Dermis blood vessel endothelial cell (primary cell): ENCODE measurements at places on chromosomes 6 and 20.

- DNase-seq, result peak; percentile 82
These were observed 195.3 kb downstream of the GJA1 start for GRCh38 chr6:121630716-121631115.

- no peak for DNase-seq
These were observed 27.9 kb upstream of the TMEM217 start for GRCh38 chr6:37285861-37286311.

GRCh38 chr6:1403851-1404712 is 14.7 kb downstream of the FOXF2 start:
- no peak for DNase-seq

GRCh38 chr6:148309301-148309700 is 33.3 kb upstream of the SASH1 start:
- DNase-seq, result peak; percentile 53

GRCh38 chr20:5297280-5298004 is 19.3 kb downstream of the PROKR2 start:
- DNase-seq, result no peak

- DNase-seq, result no peak
These were observed 59.1 kb upstream of the TMEM244 start for GRCh38 chr6:129920103-129920798.

DNA sequence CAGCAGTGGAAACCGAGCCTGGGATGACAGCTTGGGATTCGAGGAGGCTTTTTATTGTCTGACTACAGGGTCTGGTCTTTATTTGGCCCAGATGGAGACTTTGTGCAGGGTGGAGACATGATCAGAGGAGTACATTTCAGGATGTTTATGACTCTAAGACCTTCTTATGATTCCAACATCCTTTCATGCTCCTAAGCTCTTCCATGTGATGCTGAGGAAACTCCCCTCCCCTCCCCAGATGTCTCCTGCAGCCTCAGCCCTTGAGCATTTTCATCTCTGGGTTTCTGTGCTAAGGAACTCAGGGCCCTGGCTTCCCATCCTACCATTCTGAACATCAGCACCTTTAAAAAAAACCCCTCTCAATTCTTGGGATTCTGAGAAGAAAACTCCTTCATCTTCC is 186.6 kb downstream of the SOX4 start:
- DNase-seq, result no peak

DNA sequence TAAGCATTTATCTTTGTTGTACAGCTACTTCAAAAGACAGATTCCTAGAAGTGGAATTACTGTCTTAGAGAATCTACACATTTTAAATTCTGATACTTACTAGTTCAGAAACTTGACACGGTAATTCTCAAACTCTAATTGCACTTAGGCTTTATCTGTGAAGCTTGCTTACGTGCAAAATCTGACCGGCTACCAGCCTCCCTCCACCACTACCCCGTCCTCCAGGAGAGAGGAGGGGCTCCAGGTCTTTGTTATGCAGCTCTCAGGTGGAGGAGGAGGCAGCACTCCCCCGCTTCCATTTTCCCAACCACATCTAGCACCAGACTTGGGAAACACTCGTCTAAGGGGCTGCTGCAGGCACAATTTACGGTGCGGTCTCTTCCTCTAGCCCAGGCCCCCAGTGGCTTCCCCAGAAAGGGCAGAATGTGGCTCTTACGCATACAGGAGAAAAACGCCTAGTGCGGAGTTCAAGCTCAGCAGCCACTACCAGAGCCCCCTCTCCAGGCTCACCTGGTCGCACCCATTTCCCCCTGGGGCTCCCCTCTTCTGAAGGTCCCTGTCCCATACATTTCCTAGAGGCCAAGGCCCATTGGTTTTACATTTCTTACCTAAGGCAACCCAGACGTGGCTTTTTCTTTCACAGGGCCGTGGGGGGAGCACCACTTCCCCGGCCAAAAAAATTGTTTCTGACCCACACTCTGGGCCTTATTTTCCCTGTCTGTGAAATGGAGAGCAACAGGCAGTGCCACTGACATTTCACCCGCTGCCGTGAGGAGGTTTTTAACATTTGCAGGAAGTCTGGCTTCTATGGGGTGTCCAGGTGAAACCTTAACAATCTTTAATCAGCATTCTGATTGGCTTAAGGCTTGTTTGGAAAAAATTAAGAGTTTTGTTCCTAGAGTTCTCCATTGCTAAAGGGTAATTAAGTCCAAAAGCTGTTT is 1.6 kb upstream of the TGIF2 start:
- no peak for DNase-seq

DNA sequence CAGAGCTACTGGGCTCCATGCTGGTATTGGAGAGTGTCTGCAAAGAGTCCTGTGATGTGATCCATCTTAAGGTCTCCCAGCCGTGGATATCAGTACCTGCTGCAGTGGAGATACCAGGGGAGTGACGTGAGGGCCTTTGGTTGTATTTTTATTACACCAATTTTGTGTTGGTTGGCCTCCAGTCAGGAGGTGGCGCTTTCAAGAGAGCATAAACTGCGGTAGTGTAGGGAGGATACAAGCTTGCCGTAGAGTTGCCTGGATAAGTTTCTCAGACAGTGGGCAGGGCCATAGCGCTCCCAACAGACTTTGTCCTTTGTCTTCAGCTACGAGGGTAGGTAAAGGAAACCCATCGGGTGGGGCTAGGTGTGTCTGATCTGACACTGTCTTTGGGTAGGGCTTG is 113.0 kb upstream of the CEP162 start:
- DNase-seq, result no peak

DNA sequence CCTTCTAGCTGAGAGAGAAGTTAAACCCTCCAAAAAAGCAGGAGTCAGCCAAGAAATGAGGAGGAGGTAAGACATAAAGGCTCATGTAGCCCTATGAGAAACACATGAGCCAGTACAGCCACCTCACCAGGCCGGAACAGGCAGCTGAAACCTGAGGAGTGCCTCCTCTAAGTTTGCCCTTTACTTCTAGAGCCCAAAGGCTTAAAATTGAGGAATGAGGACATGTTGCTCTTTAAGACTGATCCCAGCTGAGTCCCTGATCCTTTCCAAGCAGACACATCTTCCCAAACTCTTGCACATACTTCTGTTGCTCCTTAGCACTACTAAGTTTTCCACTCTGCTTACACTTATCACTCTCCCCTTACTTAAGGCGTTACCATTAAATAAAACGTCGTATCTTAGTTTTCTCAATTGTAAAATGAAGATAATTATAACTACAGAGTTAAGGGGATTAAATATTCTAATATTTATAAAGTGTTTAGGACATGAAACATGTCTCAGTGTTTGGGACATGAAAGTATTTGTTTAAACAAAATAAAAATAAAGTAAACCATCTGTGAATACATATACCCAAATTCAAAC is 124.0 kb downstream of the OGFRL1 start:
- DNase-seq, result no peak

- DNase-seq, result no peak
These were observed 130.4 kb upstream of the ECI2 start for GRCh38 chr6:4265740-4266139.

- DNase-seq, result no peak
These were observed 656.7 kb upstream of the ID4 start for GRCh38 chr6:19180348-19181072.

DNA sequence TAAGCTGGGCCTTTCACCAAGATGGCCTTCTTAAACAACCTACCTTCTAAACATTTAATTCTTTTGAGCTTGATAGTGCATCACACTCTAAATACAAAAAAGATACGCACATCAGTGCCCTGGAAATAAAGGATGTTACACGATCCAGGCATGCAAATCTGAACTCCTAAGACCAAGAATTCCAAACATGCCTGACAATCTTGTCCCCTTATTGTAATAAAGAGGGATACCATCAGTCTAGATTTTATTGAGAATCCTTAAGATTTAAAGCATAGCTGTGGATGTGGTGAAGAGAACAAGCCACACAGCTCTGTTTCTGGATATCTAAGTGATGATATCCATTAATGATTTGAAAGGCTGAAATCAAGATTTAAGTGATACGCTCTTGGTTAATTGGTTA is 13.0 kb downstream of the ZNF451 start:
- DNase-seq, result no peak

- DNase-seq, result no peak
These were observed 124.2 kb downstream of the SLC24A3 start for GRCh38 chr20:19336631-19337030.

DNA sequence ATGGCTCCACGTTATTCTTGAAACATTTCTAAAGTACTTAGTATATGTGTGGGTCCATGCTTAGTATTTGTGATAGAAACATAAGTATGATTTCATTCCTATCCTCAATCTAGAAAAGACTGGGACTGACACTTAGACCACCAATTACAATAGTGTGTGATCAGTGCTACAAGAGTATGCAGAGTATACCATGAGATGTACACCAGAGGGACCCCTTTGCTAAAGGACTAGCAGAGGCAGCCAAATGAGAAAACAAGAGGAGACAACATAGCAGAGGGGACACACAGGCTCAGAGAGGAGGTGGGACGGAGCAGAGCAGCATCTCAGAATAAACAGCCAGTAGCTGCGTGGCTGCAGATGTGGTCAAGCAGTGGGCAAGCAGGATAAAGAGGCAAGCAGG is 21.0 kb downstream of the RMND1 start:
- peak; percentile 26 for DNase-seq

DNA sequence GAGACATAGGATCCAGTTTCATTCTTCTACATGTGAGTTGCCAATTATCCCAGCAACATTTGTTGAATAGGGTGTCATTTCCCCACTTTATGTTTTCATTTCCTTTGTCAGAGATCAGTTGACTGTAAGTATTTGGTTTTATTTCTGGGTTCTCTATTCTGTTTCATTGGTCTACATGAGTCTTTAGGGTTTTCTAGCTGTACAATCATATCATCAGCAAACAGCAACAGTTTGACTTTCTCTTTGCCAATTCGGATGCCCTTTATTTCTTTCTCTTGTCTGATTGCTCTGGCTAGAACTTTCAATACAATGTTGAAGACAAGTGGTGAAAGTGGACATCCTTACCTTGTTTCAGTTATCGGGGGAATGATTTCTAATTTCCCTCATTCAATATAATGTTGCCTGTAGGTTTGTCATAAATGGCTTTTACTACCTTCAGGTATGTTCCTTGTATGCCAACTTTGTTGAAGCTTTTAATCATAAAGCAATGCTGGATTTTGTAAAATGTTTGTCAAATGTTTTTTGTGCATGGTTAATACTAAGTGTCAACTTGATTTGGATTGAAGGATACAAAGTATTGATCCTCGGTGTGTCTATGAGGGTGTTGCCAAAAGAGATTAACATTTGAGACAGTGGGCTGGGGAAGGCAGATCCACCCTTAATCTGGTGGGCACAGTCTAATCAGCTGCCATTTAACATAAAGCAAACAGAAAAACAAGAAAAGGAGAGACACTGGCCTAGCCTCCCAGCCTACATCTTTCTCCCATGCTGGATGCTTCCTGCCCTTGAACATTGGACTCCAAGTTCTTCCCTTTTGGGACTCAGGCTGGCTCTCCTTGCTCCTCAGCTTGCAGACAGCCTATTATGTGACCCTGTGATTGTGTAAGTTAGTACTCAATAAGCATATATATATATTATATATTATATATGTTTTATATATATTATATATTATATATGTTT is 23.3 kb downstream of the MICA start:
- no peak for DNase-seq

DNA sequence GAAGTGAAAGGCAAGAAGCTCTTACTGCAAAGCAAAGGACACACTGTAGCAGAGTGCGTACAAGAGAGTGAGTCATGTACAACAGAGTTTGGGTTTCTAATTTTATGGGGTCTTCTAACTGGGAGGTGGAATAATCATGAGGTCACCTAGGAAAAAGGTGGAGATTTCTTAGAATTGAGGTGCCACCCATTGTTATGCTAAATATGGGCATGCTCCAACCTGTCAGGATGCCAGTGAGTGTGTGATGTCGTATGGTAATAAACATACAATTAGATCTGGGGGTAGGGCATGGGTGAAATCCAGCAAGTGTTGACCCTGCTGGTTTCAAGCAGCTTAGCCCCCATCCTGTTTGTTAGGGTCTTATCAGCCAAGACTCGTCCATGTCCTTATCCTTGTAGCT is 46.6 kb downstream of the OR2B6 start:
- no peak for DNase-seq

- DNase-seq, result no peak
These were observed 512.5 kb downstream of the BCKDHB start for GRCh38 chr6:80618953-80619352.

- DNase-seq, result peak; percentile 75
These were observed 580.6 kb downstream of the TFAP2A start for GRCh38 chr6:9834233-9834632.

DNA sequence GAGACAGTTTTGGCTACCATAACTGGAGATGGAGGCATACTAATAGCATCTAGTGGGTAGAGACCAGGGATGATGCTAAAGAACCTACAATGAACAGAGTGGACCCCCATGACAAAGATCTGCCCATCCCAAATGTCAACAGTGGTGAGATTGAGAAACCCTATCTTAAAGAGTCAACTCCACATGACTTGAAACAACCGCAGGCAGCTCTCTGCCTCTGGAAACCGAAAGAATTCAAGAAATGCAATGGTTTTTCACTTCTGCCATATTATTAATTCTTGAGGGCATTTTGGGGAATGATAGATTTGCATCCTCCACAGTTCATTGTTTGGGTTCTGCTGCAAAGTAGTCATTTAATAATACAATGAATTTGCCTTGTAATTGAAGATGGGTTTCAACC is 463.4 kb downstream of the MAFB start:
- DNase-seq, result no peak

DNA sequence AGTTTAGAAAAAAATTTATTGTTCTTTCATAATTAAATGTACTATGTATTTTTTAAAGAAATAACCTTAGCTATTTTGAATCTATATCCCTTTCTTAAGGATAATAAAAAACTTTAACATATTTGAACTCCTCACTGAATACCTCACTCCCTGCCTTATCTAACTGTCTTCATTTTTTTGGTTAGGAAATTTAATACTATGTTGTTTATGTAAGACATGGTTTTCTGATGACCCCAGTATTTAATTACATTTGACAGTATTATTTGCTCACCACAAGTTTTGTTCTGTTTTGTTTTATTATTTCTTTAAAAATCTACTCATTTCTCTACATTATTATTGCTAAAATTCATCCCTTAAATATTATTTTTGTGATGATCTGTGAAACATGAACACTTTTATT is 394.4 kb upstream of the ADGRB3 start:
- no peak for DNase-seq

DNA sequence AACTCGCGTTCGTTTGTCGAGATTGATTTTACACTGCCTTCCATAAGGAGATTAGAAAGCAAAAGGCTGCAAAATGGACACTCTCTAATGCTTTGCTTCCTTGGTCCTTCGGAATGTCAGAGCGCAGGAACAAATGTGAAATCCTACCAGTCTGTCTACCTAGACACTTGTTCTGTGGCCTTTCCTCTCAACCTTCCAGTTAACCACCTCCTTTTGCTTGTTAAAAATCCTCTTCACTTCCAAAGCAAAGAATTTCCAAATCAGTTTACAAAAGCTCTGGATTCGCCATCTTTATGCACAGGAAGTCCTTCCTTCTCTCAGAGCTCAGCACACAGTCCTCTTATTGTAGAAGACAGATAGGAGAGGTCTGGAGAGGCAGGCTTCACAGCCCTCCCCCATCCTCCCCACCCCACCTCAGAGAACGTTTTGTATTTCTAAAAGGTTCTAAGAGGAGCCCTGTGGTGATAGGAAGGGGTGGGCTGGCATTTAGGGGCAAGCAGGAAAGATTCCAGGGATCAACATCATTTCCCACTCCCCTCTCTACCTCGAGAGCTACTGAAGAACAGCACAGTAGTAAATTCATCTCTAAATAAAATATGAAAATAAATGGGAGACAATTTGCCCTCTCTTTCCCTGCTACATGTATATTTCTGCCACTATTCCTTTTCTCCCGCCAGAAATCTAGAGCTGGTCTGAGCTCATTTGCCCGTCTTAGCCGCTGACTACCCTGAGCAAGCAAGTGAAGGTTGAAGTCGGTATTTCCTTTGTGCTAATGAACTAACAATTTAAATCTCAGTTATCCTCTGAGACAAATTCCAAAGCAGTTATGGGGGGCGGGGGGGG is 18.9 kb downstream of the TFAP2A start:
- DNase-seq, result no peak
